ENCODE measurements at places on chromosomes 5 and 9.

- no peak for DNase-seq
These were observed 457.5 kb downstream of the TMEM232 start for GRCh38 chr5:110268985-110269384.

DNA sequence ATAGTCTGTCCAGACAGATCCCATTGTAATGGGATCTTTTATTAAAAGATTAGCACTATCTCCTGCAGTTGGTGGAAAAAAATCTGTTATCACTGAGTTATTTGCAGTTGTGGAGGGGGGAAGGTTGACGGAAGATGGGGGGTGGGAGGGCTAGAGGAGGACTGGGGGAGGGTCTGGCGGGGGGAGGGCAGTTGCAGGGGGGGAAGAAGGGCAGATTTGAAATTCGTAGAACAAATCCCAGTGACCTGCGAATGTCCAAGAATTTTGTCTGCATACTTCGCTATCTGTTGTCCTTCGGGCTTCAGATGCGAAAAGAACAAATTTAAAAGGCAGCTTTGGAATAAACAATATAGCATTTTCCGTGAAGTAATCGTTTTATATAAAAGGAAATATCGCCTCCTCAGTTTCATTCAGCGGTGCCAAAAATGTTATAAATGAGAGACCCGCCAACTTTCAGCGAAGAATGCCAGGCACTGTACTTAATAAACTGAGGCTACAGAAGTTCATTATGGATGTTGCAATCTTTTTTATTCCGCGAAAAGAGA is 1.3 kb upstream of the FST start:
- DNase-seq, result no peak

- no peak for DNase-seq
These were observed 661.8 kb downstream of the SEMA5A start for GRCh38 chr5:8884029-8884428.

DNA sequence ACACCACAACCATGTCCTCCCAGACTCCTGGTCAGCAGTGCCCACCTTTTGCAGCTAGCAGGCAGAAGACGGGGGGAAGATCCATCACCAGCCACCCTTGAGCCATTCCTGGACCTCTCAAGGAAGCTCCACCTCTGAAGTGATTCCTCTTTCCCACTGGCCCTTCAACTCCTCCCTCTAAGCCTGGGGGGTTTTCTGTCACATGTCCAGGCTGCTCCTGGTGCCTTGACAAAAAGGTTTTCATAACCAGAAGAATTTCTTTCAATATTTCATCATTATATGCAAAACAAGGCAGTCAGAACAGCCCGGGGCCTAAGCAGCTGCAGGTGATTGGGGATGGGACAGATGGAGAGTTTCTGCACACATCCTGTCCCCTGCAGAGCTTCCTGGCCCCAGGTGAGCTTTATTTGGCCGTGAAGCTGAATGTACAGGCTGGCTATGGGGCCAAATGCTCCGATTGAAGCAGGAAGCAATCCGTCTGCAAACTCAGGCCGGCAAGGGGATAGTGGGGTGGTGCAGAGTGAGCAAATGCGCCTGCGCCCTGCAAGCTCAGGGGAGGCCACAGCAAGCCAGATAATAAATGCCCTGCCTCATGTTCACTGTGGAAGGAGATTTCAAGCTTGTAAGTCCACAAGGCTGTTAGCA is 173.5 kb downstream of the C5orf15 start:
- no peak for DNase-seq

GRCh38 chr9:113567361-113568080 is 104.0 kb downstream of the RGS3 start:
- DNase-seq, result no peak

GRCh38 chr9:125142560-125143376 is 560 bp downstream of the SCAI start:
- DNase-seq, result no peak

- DNase-seq, result no peak
These were observed 86.4 kb downstream of the HMHB1 start for GRCh38 chr5:143898381-143898780.

- no peak for DNase-seq
These were observed 72.1 kb upstream of the GALNT10 start for GRCh38 chr5:154118385-154118784.

GRCh38 chr5:168962306-168962705 is 338.6 kb downstream of the SLIT3 start:
- no peak for DNase-seq

- no peak for DNase-seq
These were observed 87.9 kb upstream of the GRIA1 start for GRCh38 chr5:153402550-153402949.

GRCh38 chr5:73451224-73452130 is 2.9 kb upstream of the FOXD1 start:
- DNase-seq, result peak; percentile 23

DNA sequence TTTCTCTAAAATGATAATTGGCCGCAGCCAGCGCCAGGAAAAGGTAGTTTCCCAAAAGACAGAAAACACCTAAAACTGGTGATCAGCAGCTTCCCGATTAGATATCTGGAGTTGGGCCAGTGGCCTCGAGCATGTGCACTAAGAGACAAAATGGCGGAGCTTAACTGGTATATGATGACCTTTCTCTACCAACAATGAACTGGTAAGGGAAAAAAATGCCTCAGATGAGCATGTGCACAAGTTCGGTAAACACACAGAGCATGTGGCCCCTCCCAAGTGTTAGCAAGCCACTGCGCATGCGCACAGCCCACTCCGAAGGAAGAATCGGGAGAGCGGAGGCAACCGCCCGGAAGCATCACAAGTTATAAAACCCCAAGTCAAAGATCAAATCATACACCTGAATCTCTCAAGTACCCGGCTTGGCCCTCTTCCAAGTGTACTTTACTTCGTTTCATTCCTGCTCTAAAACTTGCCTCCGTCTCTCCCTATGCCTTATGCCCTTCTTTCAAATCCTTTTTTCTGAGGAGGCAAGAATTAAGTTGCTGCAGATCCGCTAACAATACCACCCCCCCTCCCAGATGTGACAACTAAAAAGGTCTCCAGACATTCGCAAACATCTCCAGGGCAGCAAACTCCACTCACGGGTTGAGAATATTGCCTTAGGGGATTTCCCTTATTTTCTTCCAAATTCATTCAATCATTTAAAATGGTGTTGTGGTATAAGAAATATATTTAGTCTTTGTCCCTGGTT is 15.0 kb upstream of the PTBP3 start:
- no peak for DNase-seq

- DNase-seq, result no peak
These were observed 105.6 kb upstream of the DAPK1 start for GRCh38 chr9:87392086-87392485.

DNA sequence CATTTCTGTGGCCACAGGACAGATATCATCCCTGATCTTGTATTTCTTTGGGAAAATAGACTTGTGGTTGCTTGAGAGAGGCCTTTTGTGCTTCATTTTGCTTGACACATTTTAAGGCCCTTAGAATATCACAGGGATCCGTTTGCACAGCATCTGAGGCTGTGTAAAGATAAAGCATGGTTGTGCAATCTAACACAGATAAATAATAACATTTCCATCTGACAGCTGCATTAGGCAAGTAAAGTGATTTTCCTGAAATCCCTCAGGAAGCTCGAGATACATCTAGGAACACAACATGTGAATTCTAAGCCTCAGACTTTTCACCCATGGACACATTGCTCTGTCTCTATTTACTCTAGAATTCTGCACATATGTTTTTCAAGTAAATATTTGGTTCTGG is 212.8 kb upstream of the ADAMTSL1 start:
- no peak for DNase-seq

- peak; percentile 61 for DNase-seq
These were observed 62.9 kb downstream of the OTULIN start for GRCh38 chr5:14727428-14727865.

GRCh38 chr5:139251695-139252288 is 41.7 kb upstream of the MATR3 start:
- DNase-seq, result no peak

DNA sequence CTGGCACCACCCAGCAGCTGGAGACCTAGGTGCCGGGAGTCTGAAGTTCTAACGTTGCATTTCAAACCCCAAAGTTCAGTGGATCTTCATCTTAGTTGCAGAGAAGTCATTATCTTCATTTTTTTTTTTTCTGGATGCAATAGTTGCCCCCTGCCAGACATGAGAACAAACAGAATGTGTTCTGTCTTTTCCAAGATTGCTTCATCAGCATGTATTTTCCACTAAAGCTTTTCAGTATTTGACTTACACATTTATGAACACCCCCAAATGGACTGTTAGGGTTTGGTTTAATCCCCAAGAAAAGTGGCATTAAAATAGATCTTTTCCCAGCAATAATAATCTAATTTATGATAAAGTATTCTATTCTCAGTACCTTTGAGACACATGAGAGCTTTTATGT is 135.2 kb upstream of the OSMR start:
- DNase-seq, result no peak

DNA sequence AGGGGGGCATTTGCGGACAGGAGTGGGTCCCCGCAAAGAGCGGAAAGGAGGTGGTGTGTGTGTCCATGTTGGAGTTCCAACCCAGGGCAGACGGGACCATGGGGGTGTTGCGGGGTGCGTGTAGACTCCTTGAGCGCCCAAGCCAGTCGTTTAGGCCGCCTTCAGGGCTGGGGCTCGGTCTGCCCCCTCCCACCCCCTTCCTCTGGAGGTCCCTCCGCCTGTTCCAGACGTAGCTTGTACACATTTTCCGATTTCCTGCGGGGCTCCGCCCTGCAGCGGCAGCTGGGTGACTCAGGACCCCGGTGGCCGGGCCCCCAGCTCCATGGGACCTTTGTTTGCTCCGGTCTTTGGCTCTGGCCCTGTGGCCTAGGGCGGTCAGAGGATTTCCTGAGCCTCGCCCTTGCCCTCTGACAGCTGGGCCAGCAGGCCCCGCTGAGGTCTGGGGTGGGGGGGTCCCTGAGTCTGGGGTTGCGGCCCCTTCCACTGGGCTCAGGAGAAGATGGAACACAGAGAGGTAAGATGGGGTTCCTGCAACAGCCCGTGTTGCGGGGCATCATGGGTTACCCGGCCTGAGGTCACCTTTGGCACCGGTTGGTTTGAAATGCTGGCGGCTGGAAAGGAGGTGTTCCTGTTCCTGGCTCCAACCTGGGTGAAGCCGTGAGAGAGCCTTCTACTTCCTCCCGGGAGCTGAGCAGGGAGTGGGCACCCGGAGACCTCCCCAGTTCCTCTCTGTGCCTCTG is 1.5 kb downstream of the PKN3 start:
- DNase-seq, result no peak

DNA sequence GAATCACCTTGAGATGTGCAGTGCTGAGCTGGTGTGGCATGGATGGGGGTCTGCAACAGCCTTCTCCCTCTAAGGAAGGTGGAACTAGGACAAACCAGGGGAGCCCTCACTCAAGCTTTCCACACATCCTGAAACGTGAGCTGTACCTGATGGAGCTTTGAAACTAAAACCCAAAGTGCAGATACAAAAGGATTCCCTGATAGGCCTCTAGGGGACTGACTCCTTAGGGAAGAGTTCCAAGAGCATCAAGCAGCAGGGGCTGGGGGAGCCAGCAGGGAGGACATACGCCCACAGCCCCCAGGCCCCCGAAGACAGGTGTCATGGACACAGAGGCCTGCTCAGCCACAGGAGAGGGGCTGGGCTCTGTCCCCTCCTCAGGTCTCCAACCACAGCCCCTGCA is 17.7 kb downstream of the ARHGEF37 start:
- no peak for DNase-seq

GRCh38 chr9:69078581-69078980 is 43.0 kb downstream of the FXN start:
- DNase-seq, result no peak

- DNase-seq, result no peak
These were observed 428 bp downstream of the SLCO4C1 start for GRCh38 chr5:102295534-102296177.

GRCh38 chr5:73513996-73514395 is 15.8 kb downstream of the BTF3 start:
- no peak for DNase-seq

GRCh38 chr5:74810915-74811314 is 43.9 kb downstream of the NSA2 start:
- DNase-seq, result no peak

DNA sequence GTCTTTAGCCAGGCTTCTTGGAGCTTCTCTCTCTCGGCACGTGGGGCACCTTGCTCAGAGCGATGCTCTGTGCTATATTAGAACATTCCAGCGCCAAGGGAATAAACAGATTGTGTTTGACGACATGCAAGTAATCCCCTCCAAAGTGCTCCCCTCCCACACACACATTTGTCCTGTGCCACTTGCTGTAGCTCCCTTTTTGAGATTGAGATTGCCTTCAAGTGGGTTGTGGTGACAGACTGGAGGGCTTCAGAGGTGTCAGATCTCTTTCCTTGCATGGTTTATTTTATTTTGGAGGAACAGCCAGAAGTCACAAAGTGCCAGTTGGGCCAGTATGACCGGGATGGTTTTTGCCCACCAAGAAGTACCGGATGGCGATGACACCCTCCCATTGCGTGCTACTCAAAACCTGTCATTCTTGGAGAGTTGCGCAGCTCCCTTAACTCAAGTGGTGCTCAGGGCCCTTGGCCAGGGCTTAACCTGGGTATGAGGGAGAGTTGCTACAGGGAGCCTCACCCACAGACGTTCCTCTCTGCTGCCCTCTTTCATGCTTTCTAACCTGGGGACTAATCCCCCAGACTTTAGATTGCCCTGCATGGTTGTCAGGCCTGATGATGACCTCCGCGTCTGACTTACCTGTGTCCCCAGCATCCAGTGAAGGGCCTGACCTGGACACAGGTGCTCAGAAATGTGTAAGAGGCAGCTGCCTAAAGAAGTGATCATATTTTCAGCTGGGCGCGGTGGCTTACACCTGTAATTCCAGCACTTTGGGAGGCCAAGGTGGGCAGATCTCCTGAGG is 18.8 kb upstream of the RPL26L1 start:
- DNase-seq, result no peak

- DNase-seq, result no peak
These were observed 8.3 kb upstream of the NDFIP1 start for GRCh38 chr5:142100307-142100706.

GRCh38 chr5:172721455-172722326 is 49.3 kb downstream of the DUSP1 start:
- DNase-seq, result no peak

DNA sequence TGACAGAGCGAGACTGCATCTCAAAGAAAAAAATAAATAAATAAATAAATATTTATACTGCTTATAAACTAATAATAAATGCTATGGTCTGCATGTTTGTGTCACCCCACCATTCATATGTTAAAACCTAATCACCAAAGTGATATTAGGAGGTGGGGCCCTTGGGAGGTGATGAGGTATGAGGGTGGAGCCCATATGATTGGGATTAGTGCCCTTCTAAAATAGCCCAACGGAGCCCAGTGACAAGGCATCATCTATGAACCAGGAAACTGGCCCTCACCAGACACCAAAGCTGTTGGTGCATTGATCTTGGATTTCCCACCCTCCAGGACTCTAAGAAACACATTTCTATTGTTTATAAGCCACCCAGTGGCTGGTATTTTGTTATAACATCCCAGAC is 5.1 kb downstream of the FXN start:
- no peak for DNase-seq

GRCh38 chr9:122348288-122348777 is 22.5 kb upstream of the PTGS1 start:
- no peak for DNase-seq

DNA sequence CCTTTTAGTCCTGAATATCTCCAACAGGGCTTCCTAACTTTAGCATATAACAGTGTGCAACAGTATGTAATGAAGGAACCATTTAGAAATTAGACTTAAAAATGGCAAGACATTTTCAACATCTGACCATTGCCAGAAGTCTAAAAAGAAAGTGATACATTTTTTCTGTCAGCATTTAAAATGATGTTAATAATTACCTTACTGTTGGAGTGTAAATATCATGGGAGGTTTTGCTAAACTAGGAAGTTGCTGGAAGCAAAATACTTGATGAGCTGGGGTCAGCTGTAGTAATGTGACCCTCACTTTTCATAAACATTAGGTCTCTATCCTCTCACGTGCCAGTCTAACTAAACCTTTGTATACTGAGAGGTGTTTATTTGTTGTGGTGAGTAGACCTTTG is 68.8 kb downstream of the NTRK2 start:
- DNase-seq, result no peak
